ENCODE measurements at places on chromosomes 12 and 14.

DNA sequence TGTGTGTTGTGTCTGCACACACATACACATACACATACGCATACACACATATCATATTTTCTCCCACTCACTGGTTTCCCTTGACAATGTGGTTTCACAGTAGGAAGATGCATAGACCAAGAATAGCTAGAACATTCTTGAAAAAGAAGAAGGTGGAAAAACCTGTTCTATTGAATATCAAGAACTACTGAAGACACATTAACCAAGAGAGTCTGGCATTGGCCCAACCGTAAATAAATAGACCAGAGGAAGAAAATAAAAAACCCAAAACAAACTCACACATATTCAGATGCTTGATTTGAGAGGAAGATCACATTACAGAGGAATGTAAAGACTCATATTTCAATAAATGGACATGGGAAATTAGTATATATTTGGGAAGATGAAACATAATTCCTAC, 311.3 kb downstream of the FOXG1 start:
- no peak overlapping the region for H3K4me3 ChIP-seq
- DNase-seq: no peak
- no peak overlapping the region for H3K27ac ChIP-seq
- no peaks in the 10 kb centered on the region for H3K36me3 ChIP-seq
- H3K27me3 ChIP-seq: no peaks in the 10 kb centered on the region
- no peaks in the 10 kb centered on the region for H3K4me1 ChIP-seq

DNA sequence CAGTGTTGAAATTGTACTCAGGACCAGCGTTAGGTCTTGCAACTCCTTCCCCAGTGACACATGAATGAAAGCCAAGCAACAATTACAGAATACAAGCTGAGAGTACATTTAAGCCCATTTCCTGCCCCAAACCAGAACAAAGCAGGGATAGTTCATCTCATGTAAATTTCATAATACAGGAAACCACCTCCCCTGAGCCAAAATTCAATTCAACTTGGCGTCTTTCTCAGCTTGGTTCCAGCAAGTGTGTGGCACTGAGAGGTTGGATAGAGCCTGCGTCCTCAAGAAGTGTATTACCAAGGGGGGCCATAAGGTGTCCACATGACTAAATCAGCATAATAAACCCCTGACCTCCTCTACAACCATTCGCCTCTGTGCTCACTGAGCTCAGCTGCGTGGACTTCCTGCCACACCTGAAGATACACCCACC, 278.9 kb upstream of the CRY1 start:
- H3K27me3 ChIP-seq: no peaks in the 10 kb centered on the region
- H3K4me3 ChIP-seq: no peak overlapping the region
- no peaks in the 10 kb centered on the region for H3K36me3 ChIP-seq
- H3K4me1 ChIP-seq: peaks cover 9% of the 10 kb centered on the region

GRCh38 chr14:21382886-21383847, 652 bp downstream of the SUPT16H start:
- no peaks in the 10 kb centered on the region for H3K27me3 ChIP-seq
- H3K36me3 ChIP-seq: no peaks in the 10 kb centered on the region
- H3K4me1 ChIP-seq: no peaks in the 10 kb centered on the region
- no peak for DNase-seq
- H3K27ac ChIP-seq: peak overlapping the region; percentile 94

GRCh38 chr14:64508215-64508776, 3.7 kb downstream of the ZBTB1 start:
- no peak for DNase-seq
- H3K4me3 ChIP-seq: no peak overlapping the region
- no peak overlapping the region for H3K27ac ChIP-seq
- no peaks in the 10 kb centered on the region for H3K36me3 ChIP-seq

DNA sequence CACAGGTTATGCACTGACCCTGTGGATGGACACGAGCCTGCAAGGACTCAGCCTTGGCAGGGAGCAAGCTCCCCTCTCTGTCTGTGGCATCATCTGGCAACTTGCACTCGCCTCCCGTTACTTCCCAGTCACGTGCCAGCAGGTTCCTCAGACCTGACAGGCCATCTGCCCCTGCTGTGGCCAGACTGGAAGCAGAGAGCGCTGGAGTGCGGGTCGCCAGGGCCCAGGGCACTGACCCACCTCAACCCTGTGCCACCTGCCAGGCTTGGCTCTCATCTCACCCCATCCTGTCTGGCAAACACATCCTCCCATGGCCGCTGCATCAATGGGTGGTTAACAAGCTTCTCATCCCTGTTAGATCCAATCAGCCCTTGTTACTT, 28.4 kb downstream of the SLC6A12 start:
- H3K27ac ChIP-seq: no peak overlapping the region
- H3K27me3 ChIP-seq: no peaks in the 10 kb centered on the region
- H3K36me3 ChIP-seq: no peaks in the 10 kb centered on the region
- no peak for DNase-seq

- no peak overlapping the region for H3K27ac ChIP-seq
- H3K4me3 ChIP-seq: no peak overlapping the region
- H3K36me3 ChIP-seq: no peaks in the 10 kb centered on the region
- no peak for DNase-seq
- H3K27me3 ChIP-seq: no peaks in the 10 kb centered on the region
Observed at GRCh38 chr12:131971226-131971625, 21.5 kb downstream of the EP400 start.

- H3K27ac ChIP-seq: no peak overlapping the region
- no peaks in the 10 kb centered on the region for H3K27me3 ChIP-seq
- no peak for DNase-seq
- H3K4me3 ChIP-seq: no peak overlapping the region
Observed at GRCh38 chr12:5497329-5498053, 65.6 kb downstream of the NTF3 start.

- H3K36me3 ChIP-seq: peaks cover 13% of the 10 kb centered on the region
- DNase-seq: peak; percentile 81
- peaks cover 25% of the 10 kb centered on the region for H3K4me1 ChIP-seq
- H3K4me3 ChIP-seq: peak within 1 kb of the TSS; percentile 37
- no peaks in the 10 kb centered on the region for H3K27me3 ChIP-seq
Observed at GRCh38 chr12:56020423-56021184, at the start of gene IKZF4. IKZF4 (plus strand) TSS chr12:56021043; CDS start chr12:56021494, 451 bp downstream.

DNA sequence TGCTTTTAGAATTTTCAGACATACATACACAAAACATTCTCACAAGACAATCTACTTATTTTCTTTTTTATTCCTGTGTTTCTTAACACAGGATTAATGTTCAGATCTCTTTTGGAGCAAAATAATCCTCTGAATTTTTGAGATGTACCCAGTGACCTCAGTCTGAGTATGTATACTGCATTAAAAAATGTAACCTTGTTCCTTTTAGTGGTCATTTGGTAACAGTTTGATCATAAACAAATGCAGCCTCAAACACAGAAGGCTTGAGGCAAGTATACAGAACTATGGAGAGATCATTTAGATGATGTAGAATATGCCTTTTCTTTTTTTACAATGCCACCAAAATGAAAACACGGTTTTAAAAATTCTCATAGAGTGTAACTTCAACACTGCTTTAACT, 9.7 kb downstream of the HIF1A start:
- H3K27ac ChIP-seq: no peak overlapping the region
- no peaks in the 10 kb centered on the region for H3K27me3 ChIP-seq
- no peaks in the 10 kb centered on the region for H3K36me3 ChIP-seq
- H3K4me3 ChIP-seq: no peak overlapping the region

DNA sequence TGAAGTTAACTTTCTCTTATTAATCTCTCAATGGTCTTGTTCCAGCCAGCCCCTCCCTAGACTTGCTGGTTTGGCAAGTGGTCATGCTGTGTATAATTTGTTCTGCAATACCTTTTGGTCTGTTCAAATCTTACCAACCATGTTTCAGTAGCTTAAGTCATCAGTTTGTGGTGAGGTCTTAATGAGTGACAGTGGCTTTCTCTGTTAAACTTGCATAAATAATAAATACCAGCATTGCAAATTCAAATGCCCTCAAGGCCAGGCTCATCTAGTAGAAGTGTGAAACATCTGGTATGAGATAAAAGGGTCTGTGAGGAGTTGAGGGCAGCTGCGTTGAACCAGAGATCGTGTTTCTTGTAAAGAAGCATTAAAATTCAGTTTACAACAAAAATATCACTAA, 319.5 kb downstream of the TMEM117 start:
- no peak for DNase-seq
- H3K27me3 ChIP-seq: no peaks in the 10 kb centered on the region
- no peak overlapping the region for H3K27ac ChIP-seq
- no peaks in the 10 kb centered on the region for H3K36me3 ChIP-seq
- no peak overlapping the region for H3K4me3 ChIP-seq

- no peaks in the 10 kb centered on the region for H3K4me1 ChIP-seq
- no peak overlapping the region for H3K27ac ChIP-seq
- no peaks in the 10 kb centered on the region for H3K36me3 ChIP-seq
- no peak overlapping the region for H3K4me3 ChIP-seq
- no peaks in the 10 kb centered on the region for H3K27me3 ChIP-seq
- DNase-seq: no peak
Observed at GRCh38 chr12:97575403-97576193, 113.0 kb downstream of the RMST start.

- DNase-seq: no peak
- H3K4me3 ChIP-seq: no peak overlapping the region
- no peak overlapping the region for H3K27ac ChIP-seq
- H3K36me3 ChIP-seq: no peaks in the 10 kb centered on the region
Observed at GRCh38 chr12:1793426-1794210, 26.7 kb upstream of the LRTM2 start.

DNA sequence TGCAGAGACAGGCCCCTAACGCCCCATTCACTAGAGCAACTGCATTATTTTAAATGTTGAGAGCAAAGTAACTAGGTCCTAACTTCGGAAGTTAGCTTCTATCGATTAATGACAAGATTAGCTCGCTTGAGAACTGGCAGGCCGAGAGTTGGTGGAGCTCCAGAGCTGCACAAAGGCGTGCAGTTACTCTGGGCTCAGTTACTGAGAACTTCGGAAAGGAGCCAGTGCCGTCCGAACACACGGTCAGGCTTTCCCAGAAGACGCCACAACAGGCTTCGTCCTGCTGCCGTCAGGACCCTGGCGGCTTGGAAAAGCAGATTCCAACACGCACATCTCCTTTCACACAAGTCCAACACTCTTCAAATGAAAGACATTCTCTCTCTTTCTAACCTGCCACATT, 45.4 kb upstream of the TESC start:
- H3K27me3 ChIP-seq: no peaks in the 10 kb centered on the region
- DNase-seq: no peak
- no peak overlapping the region for H3K27ac ChIP-seq

GRCh38 chr12:47750229-47750798, 8.4 kb downstream of the RAPGEF3 start:
- no peak overlapping the region for H3K27ac ChIP-seq
- DNase-seq: no peak
- H3K27me3 ChIP-seq: no peaks in the 10 kb centered on the region
- H3K4me1 ChIP-seq: peaks cover 14% of the 10 kb centered on the region

GRCh38 chr12:26080911-26081310, 43.9 kb downstream of the BHLHE41 start:
- H3K4me3 ChIP-seq: no peak overlapping the region
- no peaks in the 10 kb centered on the region for H3K36me3 ChIP-seq
- H3K4me1 ChIP-seq: no peaks in the 10 kb centered on the region
- no peaks in the 10 kb centered on the region for H3K27me3 ChIP-seq
- DNase-seq: no peak

- H3K27me3 ChIP-seq: no peaks in the 10 kb centered on the region
- H3K36me3 ChIP-seq: peaks cover 14% of the 10 kb centered on the region
- no peak for DNase-seq
- H3K27ac ChIP-seq: no peak overlapping the region
- H3K4me1 ChIP-seq: no peaks in the 10 kb centered on the region
- no peak overlapping the region for H3K4me3 ChIP-seq
Observed at GRCh38 chr12:111488271-111488670, 82.5 kb downstream of the SH2B3 start.

DNA sequence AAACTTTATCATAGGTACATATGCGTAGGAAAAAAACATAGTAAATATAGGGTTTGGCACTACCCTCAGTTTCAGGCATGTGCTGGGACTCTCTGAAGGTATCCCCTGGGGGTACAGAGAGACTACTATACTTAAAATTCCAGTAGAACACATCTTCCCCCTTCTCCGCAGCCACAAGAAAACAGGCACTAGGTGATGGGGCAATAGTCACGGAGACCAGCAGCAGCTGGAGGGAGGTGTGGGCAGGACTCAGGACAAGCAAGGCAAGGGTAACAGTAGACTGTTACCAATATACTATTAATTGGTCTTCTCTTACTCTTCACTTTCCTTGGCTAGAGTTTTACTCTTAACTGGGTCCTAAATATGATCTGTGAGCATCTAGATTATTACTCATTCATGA, 4.6 kb upstream of the PAPOLA start:
- DNase-seq: no peak
- H3K4me3 ChIP-seq: no peak overlapping the region
- no peaks in the 10 kb centered on the region for H3K36me3 ChIP-seq
- H3K4me1 ChIP-seq: no peaks in the 10 kb centered on the region
- H3K27me3 ChIP-seq: no peaks in the 10 kb centered on the region

- no peak overlapping the region for H3K4me3 ChIP-seq
- no peaks in the 10 kb centered on the region for H3K27me3 ChIP-seq
- no peak overlapping the region for H3K27ac ChIP-seq
- H3K36me3 ChIP-seq: peaks cover 30% of the 10 kb centered on the region
Observed at GRCh38 chr14:90274019-90274418, 17.7 kb downstream of the PSMC1 start.

DNA sequence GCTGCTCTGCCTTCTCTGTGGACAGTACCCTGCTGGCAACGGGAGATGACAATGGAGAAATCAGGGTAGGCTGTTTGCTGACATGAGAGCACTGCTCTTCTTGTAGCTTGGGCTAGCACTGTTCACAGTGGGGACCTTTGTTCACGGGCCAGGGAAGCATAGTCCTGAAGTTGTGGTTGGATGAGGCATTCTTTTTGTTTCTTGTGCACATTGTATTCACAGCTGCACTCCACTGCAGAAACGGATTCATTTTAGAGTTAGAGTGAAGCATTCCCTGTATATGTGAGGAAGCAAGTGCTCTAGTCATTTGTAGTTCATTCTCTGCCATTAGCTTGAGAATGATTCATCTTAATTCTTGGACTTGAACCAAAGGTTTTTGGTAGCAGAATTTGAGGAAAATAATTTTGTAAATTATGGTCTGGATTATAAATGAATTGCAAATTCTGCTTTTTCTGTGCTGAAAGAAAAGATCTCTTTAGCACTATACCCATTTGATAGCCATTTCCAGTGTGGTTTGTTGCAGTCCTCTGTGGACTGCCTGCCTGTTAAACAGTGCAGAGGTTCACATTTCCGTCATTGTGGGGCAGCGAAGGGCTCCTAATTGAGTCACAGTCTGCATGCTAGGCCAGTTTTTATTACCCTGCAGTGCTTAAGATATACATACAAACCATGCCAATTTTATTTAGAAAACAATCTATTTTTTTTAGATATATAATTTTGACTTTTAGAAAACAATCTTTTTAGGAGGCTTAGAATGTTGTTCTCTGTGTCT, 80.6 kb downstream of the APAF1 start:
- H3K27me3 ChIP-seq: no peaks in the 10 kb centered on the region
- no peak for DNase-seq
- H3K27ac ChIP-seq: no peak overlapping the region
- no peaks in the 10 kb centered on the region for H3K4me1 ChIP-seq
- H3K36me3 ChIP-seq: no peaks in the 10 kb centered on the region
